A549 treated with DMSO at 1 μM for 4 hours (cell line): ENCODE measurements at places on chromosomes 2 and 18. TPM values are rescaled to one million over a fixed set of nuclear protein-coding genes. Genes with fewer than 3 reads are reported as not detected.

The ARMC9 gene
- total RNA-seq: 14.7 to 21.7 TPM (median 18.8 TPM) in 5 replicates

The STK11IP gene
- total RNA-seq: 15.2 to 21.1 TPM (median 19.5 TPM) in 5 replicates

The CKAP2L gene
- 11.8 to 17.4 TPM (median 16.0 TPM) in 5 replicates for total RNA-seq

The LYPD6B gene
- total RNA-seq: not detected in 5 replicates

The KCNE4 gene
- total RNA-seq: 0.87 to 1.6 TPM (median 1.2 TPM) in 5 replicates

The SERPINB5 gene
- 0.08 to 0.20 TPM (median 0.11 TPM) in 5 replicates for total RNA-seq

The ACTG2 gene
- 0.10 to 0.38 TPM (median 0.17 TPM) in 5 replicates for total RNA-seq

The OXER1 gene
- not detected in 5 replicates for total RNA-seq

The CDK15 gene
- not detected in 5 replicates for total RNA-seq

The NABP1 gene
- total RNA-seq: 12.0 to 16.4 TPM (median 14.7 TPM) in 5 replicates

The ACMSD gene
- total RNA-seq: not detected in 5 replicates

The PCARE gene
- total RNA-seq: not detected in 5 replicates

The SPATA3 gene
- total RNA-seq: not detected in 5 replicates
